ENCODE measurements at places on chromosomes 7 and 10. TPM values are rescaled to one million over a fixed set of nuclear protein-coding genes. Genes with fewer than 3 reads are reported as not detected.

Gene WBP1L
- total RNA-seq: 80.4 TPM

GRCh38 chr7:83204715-83205114, 42.0 kb upstream of the PCLO start:
- DNase-seq: no peak

Gene CACNA2D1
- 21.5 TPM for total RNA-seq

Gene STEAP4
- 1.2 TPM for total RNA-seq

- DNase-seq: no peak
These were observed 77.6 kb downstream of the ITGA8 start for GRCh38 chr10:15642095-15642494.

DNA sequence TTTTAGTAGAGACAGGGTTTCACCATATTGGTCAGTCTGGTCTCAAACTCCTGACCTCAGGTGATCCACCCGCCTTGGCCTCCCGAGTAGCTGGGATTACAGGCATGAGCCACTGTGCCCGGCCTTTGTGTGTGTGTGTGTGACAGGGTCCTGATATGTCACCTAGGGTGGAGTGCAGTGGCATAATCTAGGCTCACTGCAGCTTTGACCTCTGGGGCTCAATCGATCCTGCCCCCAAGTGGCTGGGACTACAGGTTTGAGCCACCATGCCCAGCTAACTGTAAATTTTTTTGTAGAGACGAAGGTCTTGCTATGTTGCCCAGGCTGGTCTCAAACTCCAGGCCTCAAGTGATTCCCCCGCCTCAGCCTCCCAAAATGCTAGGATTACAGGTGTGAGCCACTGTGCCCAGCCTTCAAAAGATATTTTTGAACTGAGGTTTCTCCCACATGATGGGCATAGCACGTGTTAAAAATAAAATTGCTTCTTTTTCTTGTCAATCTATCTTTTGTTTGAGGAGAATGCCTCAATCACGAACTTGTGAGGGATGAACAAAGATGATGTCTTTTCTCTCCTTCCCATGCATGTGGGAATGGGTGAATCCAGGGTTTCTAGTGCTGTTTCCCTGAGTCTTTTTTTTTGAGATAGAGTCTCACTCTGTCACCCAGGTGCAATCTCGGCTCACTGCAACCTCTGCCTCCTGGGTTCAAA, 30.8 kb upstream of the PSAP start:
- no peak for DNase-seq

DNA sequence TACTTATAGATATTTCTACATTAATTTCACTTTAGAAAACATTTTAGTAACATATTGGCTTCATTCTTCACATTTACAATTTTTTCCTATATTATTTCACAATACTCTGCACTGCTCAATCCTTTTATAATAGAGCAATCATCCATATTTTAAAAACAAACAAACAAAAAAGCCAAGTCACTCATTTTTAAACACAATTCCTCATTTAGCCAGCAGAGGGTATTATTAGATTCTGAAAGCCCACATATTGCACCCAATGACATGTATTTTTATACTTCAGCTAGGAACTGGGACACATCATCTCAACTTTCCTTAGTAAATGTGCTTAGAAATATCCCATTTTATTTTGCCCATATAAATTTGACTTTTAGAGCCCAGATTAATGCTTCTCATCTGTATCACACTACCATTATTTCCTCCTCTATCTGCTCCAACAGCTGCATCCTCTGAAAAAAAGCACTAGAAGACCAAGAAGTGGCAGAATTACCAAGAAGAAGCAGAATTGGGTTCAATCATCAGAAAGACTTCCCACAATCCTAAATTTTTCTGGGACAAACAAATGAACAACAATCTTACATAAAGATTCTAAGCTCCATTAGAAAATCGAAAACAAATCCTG, 29.5 kb downstream of the CTNNA3 start:
- no peak for DNase-seq

Gene PODXL
- 25.5 TPM for total RNA-seq

Gene TMEM229A
- total RNA-seq: 0.33 TPM

DNA sequence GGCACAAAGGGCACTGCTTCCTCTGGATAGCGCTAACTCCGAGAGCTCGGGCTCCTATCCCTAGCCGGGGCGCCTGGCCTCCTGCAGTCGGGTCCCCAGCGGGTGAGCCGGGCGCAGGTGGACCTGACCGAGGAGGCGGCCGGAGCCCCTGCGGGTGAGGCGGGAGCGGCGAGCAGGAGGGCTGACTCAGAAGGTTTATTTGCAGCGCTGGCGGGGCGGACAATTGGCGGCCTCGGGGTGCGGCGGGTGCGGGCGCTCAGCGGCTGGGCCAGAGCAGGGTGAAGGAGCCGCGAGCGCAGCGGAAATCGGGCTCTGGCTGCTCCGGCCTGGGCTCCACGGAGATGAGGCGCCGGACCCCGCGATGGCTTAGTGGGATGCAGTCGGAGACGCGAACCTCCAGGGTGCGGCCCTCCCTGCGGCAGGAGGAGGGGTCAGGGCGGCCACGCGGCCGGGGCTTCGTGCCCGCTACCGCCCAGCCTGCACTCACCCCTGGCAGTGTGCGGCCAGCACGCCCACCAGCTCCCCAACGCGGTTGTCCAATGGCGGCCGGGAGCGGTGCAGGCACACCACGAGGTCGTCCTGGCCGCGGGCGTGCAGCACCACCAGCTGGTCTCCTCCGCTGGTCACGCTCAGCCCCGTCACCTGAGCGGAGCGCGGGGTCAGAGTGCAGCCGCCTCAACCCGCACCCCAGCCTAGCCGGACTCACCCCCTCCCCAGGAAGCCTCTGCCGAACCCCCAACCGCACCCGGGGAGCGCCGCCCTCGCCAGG, 16.1 kb downstream of the MYO1G start:
- peak; percentile 72 for DNase-seq

DNA sequence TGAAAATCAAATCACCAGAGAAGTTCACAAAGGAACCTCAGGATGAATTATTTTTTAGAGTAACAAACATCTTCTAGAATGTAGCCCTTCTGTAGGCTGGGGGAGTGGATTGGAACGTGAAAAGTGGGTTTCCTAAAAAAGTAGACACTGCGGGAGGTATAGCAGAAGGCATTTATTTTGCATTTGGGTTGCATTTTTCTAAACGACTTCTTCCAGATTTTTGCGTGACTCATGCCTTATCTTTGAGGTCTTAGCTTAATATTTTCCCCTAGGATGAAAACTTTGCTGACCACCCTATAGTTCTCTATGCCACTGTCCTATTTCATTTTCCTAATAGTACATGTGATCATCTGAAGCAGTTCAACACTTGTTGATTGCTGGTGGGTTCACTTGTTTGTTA, 112.7 kb upstream of the JCAD start:
- DNase-seq: no peak

Gene MMP21
- not detected for total RNA-seq

- DNase-seq: no peak
These were observed 102.7 kb upstream of the NPTX2 start for GRCh38 chr7:98514211-98515031.

DNA sequence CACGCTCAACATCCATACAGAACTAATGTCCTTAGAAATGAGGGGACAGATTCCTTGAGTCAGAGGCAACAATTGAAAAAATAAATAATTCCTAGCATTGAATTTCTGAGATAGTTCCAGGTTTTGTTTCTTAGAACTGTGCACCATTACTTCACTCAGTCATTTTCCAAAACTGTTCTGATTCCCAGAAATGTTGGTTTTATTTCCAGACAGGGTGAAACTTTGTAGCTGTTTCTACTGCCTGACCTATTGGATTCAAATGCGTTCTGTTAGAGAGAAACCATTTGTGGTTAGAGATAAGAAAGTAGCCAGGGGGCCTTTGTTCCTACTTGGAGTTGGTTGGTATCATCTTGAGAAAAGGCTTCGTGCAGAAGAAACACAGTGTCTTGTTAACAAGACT, 8.1 kb upstream of the DEPP1 start:
- DNase-seq: no peak

- no peak for DNase-seq
These were observed 47.2 kb downstream of the PRF1 start for GRCh38 chr10:70555371-70555770.

Gene HOXA4
- 37.6 TPM for total RNA-seq

Gene CASP2
- 55.2 TPM for total RNA-seq

Gene GAD2
- total RNA-seq: 15.3 TPM

- DNase-seq: no peak
These were observed 2.6 kb upstream of the TMEM130 start for GRCh38 chr7:98872328-98872924.

Gene SPDYE5
- total RNA-seq: not detected
